Smooth muscle cell of the umbilical artery (primary cell): ENCODE measurements at places on chromosomes 7 and 10. TPM values are rescaled to one million over a fixed set of nuclear protein-coding genes. Genes with fewer than 3 reads are reported as not detected.

Gene CNPY1
- total RNA-seq: not detected in 2 replicates

Gene AQP1
- total RNA-seq: 19.5 and 27.0 TPM in 2 replicates

Gene SFRP4
- 0.14 and 0.89 TPM in 2 replicates for total RNA-seq

Gene ZSWIM8
- total RNA-seq: 55.2 and 59.4 TPM in 2 replicates

Gene NUDT1
- 11.2 and 12.2 TPM in 2 replicates for total RNA-seq

Gene CTAGE15
- total RNA-seq: not detected in 2 replicates

Gene KMT2C
- total RNA-seq: 29.4 and 43.4 TPM in 2 replicates

Gene PTPRZ1
- 0.65 TPM in 1 of 2 replicates, not detected in the other for total RNA-seq

Gene GNGT1
- total RNA-seq: not detected in 2 replicates

Gene GCK
- 0.30 TPM in 1 of 2 replicates, not detected in the other for total RNA-seq

Gene ACBD7
- 0.28 and 0.30 TPM in 2 replicates for total RNA-seq

Gene TFPI2
- total RNA-seq: 649 and 876 TPM in 2 replicates

Gene ANKRD2
- 0.74 and 0.89 TPM in 2 replicates for total RNA-seq

Gene MUC12
- total RNA-seq: 0.60 and 1.2 TPM in 2 replicates

Gene GNG11
- 26.1 and 27.0 TPM in 2 replicates for total RNA-seq

Gene NOS3
- 2.1 and 6.5 TPM in 2 replicates for total RNA-seq

Gene GPNMB
- 37.2 and 104 TPM in 2 replicates for total RNA-seq

Gene FRMPD2
- total RNA-seq: 0.09 TPM in 1 of 2 replicates, not detected in the other

Gene OR2A14
- total RNA-seq: not detected in 2 replicates

Gene TEX36
- not detected in 2 replicates for total RNA-seq

Gene MRM2
- total RNA-seq: 11.6 and 13.4 TPM in 2 replicates

Gene PKD1L1
- under 0.01 TPM in 2 replicates for total RNA-seq

Gene TLX1
- total RNA-seq: not detected in 2 replicates

Gene AZGP1
- total RNA-seq: 0.32 TPM in 1 of 2 replicates, not detected in the other

Gene SPDYE8
- total RNA-seq: not detected in 2 replicates

Gene TMEM130
- 0.30 and 0.88 TPM in 2 replicates for total RNA-seq

Gene HDAC9
- 3.3 and 18.0 TPM in 2 replicates for total RNA-seq

Gene SUN1
- total RNA-seq: 116 and 188 TPM in 2 replicates

Gene UMAD1
- 9.9 and 14.0 TPM in 2 replicates for total RNA-seq

Gene TUBAL3
- not detected in 2 replicates for total RNA-seq

Gene TMEM236
- under 0.01 and 0.23 TPM in 2 replicates for total RNA-seq

Gene SNCG
- total RNA-seq: 1.8 and 3.3 TPM in 2 replicates

Gene TMEM176B
- not detected in 2 replicates for total RNA-seq

Gene LIPK
- total RNA-seq: not detected in 2 replicates

Gene DGKI
- 15.5 and 18.7 TPM in 2 replicates for total RNA-seq

Gene HIBADH
- 54.7 and 55.5 TPM in 2 replicates for total RNA-seq

Gene RTKN2
- total RNA-seq: 0.89 and 2.1 TPM in 2 replicates
